ENCODE measurements at places on chromosomes 1 and 21.

DNA sequence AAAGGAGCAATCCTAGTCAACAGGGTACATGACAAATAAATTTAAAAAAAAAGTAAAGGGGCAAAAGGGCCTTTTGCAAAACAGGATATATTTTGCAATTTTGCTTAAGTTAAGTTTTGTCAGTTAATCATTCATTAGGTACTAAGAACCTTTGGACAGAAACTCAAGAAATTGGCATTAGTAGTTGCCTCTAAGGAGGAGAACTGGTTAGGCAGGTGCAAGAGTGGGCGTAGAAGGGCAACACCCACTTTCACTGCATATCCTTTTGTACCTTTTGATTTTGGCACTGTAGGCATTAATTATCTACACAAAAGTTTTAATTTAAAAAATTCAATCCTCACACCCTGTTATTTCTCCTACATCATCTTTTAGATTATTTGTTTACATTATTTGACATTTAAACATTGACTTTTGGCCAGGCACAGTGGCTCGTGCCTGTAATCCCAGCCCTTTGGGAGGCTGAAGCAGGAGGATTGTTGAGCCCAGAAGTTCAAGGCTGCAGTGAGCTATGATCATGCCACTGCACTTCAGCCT, 4.3 kb downstream of the DDAH1 start:
- DNase-seq: no peak

GRCh38 chr1:36322786-36323635, 434 bp downstream of the EVA1B start:
- no peak for DNase-seq

- no peak for DNase-seq
Measured at GRCh38 chr21:36511484-36512220, 31.7 kb upstream of the CLDN14 start.

GRCh38 chr1:198254521-198254920, 97.7 kb downstream of the NEK7 start:
- no peak for DNase-seq

DNA sequence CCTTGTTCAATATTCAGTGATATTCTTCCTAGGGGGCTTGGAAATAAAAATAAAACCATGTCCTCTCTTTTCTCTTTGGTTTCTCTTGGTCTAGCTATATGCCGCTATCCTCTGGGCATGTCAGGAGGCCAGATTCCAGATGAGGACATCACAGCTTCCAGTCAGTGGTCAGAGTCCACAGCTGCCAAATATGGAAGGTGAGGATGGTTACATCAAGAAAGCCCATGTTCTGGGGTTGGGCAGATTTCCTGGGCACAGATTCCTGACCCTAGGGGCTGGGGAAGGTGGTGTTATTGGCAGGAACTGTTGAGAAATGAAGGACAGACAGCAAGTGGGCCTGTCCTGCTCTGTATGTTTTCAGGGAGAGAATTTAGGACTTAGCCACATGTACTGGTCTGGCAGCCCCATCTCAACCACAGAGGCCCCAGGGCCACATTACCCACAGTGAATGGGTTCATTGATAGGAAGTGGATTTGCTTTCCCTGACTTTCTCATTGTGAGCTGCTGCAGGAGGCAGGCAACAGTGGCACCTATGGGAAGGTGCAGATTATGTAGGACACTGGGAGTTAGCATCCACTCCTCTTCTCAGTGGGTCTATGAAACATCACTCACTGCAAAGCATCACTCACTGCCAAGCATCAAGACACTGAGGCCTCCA, 37.4 kb upstream of the HSD17B7 start:
- no peak for DNase-seq

GRCh38 chr21:42579456-42580075, 65.9 kb downstream of the SLC37A1 start:
- no peak for DNase-seq

DNA sequence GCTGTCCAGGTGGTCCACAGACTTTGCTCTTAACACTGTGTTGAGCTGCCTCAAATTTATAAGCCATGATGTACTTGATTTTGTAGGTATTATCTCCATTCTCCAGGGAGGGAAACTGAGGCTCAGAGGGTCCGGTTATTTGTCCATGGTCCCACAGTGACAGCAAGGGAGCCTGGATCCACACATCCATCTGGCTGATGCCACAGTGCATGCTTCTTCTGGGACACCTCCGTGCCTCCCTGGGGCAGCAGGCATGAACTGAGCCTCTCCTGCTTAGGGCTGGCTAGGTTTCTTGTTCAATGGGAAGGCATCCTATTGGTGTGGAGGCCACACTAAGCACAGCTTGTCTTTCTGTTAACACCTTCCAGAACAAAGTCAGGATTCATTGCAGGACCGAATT, 317.3 kb downstream of the AJAP1 start:
- no peak for DNase-seq

- DNase-seq: peak; percentile 73
Measured at GRCh38 chr1:14140831-14141401, 440.9 kb downstream of the PRDM2 start.

DNA sequence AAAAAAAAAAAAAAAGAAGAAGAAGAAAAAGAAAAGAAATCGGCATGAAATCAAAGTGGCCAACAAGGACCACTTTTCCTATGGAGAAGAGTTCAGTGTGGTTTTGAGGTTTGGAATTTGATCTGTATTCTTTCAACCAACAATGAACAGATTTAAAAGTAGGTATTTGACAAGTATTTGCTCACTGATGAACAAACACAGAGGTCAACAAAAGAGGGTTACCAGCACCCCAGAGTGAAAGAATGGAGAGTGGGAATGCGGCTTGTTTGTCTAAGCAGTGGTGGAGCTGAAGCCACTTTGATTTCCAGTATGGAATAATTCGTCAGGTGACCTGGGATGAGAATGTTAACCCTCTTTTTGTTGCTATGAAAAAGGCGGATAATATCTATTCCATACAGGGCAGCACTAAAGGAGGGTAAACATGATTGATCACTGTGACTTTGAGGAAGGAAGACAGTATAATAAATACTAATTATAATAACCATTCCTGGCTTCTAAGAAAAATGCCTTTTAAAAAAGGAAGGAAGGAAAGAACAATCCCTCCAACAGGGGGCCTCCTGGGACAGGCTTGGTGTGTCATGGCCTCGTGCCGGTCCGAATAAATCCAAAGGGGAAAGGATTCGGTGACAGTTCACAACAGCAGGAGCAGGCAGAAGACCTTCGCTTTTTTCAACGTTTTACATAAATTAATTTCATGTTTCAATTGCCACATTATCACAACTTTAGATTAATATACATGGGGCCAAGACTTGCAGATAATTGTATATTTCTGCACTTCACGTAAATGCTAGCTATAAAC, 37.2 kb upstream of the SIM2 start:
- no peak for DNase-seq

- DNase-seq: no peak
Measured at GRCh38 chr1:40532844-40533424, 1.5 kb downstream of the ZNF684 start.

Measured in cerebellar nuclear complex (tissue), 1 donor.